Kidney (tissue), 22 donors: ENCODE measurements at places on chromosomes 7 and 10. TPM values are rescaled to one million over a fixed set of nuclear protein-coding genes. Genes with fewer than 3 reads are reported as not detected.

Gene KCNIP2
- polyA plus RNA-seq, result 0.67 TPM

Gene TMEM270
- polyA plus RNA-seq, result not detected

Gene HACD1
- 11.4 TPM for polyA plus RNA-seq

Gene PPP1R3C
- 13.6 TPM for polyA plus RNA-seq

Gene MBL2
- not detected for polyA plus RNA-seq

Gene PSD
- 1.2 TPM for polyA plus RNA-seq

Gene LIPN
- polyA plus RNA-seq, result not detected

Gene CYP26A1
- polyA plus RNA-seq, result not detected

Gene PDZD7
- 1.9 TPM for polyA plus RNA-seq

Gene OR6V1
- polyA plus RNA-seq, result not detected

Gene ARL5B
- 3.0 TPM for polyA plus RNA-seq

Gene KCNH2
- polyA plus RNA-seq, result 1.5 TPM

Gene GPR22
- polyA plus RNA-seq, result not detected

Gene ZNF467
- polyA plus RNA-seq, result 15.0 TPM

Gene LARP4B
- polyA plus RNA-seq, result 12.9 TPM

Gene TMEM184A
- 6.8 TPM for polyA plus RNA-seq

Gene NIPSNAP2
- 60.3 TPM for polyA plus RNA-seq

Gene CRPPA
- 2.0 TPM for polyA plus RNA-seq
